ENCODE measurements at places on chromosomes 16 and 17.

- DNase-seq: no peak
Measured at GRCh38 chr16:66167564-66168291, 198.8 kb upstream of the CDH5 start.

DNA sequence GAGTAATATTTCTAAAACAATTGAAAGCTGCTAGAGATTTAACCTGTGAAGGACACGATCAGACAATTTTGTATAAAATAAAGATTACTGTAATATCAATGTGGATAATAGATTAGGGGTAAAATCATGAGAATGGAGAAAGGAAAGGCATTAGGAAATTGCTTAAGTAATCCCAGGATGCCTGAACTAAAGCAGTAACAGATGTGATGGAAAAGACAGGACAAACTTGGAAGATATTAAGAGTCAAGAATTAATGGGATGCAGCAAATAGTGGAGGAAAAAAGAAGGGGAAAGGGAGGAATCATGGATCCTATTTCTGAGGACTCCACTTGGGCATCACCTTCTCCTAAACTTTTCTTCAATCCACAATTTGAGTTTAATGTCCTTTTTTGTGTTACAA is 437.1 kb upstream of the PMFBP1 start:
- DNase-seq: no peak

DNA sequence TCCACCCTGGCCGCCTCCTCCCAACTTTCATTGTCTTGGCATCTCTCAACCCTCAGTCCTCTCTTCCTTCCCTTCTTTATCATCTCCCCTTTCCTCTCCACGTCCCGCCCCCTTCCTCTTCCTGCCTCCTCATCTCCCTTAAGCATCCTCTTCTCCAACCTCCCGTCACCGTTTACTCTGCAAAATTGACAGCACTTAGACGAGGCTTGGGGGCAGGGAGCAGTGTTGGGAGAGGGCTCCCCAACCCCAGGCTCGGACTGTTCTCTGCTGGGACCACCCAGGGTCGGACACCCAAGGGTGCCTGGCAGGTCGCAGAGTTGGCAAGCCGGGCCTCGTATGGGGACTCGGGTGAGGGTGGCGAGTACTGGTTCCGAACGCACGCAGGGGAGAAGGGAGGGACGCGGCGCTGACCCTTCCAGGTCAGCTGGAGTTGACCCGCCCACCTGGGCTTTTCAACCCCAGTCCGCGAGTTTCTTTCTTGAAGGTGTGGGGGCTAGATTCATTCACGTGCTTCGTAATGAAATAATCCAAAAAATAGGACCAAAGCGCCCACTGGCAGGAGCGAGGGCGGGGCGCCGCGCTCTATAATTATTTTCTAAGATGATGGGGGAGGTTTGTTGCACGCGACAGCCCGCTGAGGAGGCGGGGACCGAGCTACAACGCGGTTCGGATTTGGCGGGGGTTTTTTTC is 775 bp upstream of the PAGR1 start:
- no peak for DNase-seq

DNA sequence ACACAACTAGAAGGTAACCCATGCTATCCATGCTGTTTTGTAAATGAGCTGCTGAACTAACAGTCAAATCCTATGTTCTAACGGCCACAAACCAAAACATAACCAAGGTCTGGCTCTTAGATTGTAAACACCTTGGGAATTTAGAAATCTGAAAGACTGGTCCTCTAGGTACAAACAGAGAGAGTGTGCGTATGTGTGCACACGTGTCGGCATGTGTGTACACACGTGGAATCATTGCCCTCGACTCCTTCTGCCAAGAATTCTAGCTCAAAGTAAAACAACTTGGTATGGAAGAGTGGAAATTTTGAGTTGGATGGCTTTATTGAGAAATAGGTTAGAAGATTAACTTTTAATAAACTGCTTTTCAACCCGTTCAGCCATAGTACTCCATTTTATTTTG is 18.1 kb upstream of the GHDC start:
- DNase-seq: no peak

GRCh38 chr17:68570526-68570925 is 30.6 kb downstream of the FAM20A start:
- DNase-seq: no peak

DNA sequence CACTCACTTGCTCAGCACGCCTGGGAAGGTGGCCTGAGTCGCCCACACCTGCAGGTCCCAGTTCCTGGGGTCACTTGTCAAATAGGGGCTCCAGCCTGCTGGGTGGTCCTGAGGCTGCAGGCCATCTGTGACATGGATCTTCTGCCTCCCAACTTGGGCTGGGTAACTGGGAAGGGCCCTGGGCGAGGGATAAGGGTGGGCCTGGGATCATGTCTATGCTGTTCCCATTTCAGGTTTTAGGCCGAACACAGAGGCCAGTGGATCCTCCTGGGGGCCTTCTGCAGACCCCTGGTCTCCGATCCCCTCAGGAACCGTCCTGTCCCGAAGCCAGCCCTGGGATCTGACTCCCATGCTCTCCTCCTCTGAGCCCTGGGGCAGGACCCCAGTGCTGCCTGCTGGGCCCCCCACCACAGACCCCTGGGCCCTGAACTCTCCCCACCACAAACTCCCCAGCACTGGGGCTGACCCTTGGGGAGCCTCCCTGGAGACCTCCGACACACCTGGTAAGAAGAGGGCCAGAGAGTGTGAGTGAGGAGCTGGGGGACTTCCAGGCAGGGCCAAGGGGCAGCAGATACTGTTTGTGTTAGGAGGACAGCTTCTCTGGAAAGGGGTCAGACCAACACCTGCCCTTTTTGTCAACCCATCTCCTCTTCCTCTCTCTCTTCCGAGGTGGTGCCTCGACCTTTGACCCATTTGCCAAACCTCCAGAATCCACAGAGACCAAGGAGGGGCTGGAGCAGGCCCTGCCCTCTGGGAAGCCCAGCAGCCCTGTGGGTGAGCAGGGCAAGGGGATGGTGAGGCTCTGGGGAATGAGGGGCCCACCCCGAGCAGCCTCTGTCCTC is 6.2 kb upstream of the SPATA20 start:
- DNase-seq: no peak

GRCh38 chr17:77440560-77440981 is 299.8 kb downstream of the SEC14L1 start:
- no peak for DNase-seq

- DNase-seq: no peak
Measured at GRCh38 chr16:77221482-77221881, 22.3 kb downstream of the SYCE1L start.

GRCh38 chr17:74994440-74994839 is 7.0 kb downstream of the CDR2L start:
- no peak for DNase-seq

DNA sequence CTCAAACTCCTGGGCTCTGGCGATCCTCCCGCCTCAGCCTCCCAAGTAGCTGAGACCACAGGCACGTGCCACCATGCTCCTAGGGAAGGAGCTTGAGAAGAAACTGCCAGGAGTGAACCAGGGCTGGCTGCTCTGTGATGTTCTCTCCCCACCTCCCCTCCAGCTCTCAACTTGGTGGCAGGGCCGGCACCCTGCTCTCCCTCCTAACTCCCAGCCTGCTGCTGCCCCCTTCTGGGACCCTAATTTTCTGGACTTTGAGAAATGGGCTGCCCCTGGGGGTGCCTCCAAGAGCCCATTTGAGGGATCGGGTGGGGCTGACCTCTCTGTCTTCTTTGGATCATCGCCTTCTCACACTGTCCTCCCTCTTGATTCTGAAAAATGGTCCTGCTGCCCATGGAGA is 14.9 kb upstream of the STAT3 start:
- DNase-seq: no peak

DNA sequence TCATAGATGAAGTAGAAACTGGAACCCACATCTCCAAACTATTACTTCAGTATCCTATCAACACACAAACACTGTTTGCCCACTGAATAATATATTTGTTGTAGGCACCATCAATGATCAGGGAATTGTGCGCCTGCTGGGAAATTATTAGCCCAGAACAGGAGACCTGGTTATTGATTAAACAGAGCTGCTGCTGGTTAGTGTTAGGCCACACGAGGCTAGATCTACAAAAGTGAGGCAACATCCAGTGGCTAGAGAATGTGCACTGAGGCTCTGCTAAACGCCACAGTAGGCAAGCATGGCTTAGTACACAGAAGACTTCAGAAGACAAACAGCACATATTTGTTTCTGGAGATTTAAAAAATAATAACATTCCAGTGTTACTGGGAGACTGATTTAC is 11.0 kb downstream of the ABHD15 start:
- no peak for DNase-seq

DNA sequence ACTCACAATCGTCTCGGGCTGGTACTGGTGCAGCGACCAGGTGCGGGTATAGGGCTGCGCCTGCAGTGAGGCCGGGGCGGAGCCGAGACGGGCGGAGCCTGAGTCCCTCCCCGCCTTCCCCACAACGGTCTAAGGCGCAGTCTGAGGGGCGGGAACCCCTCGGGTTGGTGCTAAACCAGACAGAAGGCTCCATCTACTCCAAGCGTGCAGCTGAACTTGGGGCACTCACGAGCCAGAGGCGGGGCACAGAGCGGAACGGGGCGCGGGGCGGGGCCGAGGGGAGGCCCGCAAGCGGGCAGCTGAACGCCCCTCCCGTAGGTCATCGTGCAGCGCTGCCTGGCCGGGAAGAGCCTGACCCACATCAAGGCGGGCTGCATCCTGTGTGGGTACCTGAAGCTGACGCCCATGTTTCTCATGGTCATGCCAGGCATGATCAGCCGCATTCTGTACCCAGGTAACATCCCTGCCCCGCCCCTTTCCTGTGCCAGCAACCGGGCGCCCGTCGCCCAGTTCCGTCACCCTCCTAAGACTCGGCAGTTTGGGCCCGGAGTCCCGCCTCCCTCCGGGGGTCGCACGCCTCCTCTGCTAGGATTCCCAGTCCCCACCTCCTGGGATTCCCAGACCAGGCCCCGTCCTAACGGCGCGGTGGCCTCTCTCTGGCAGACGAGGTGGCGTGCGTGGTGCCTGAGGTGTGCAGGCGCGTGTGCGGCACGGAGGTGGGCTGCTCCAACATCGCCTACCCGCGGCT is 5.0 kb downstream of the SLC5A2 start:
- DNase-seq: no peak

DNA sequence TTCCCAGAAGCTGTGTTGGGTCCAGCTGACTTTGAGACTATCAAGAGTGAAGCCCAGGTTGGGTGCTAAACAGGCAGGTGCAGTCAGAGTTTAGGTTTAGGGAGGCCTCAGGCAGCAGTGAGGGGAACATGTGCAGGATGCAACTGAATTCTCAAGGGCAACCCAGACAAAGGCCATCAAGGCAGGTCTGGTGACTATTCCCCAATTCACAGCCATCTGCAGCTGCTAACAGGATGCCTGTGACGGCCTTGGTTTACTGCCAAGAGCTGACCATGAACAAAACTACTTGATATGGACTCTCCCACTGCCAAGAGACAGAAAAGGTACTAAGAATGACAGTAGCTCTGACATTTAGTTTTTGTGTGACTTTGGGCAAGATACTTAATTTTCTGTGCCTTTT is 45.2 kb upstream of the BCAR1 start:
- DNase-seq: no peak

- no peak for DNase-seq
Measured at GRCh38 chr16:68786685-68787418, 49.8 kb downstream of the CDH1 start.

- no peak for DNase-seq
Measured at GRCh38 chr17:4840893-4841242, 7.7 kb downstream of the MINK1 start.

GRCh38 chr17:82668631-82669099 is 20.4 kb upstream of the WDR45B start:
- no peak for DNase-seq

DNA sequence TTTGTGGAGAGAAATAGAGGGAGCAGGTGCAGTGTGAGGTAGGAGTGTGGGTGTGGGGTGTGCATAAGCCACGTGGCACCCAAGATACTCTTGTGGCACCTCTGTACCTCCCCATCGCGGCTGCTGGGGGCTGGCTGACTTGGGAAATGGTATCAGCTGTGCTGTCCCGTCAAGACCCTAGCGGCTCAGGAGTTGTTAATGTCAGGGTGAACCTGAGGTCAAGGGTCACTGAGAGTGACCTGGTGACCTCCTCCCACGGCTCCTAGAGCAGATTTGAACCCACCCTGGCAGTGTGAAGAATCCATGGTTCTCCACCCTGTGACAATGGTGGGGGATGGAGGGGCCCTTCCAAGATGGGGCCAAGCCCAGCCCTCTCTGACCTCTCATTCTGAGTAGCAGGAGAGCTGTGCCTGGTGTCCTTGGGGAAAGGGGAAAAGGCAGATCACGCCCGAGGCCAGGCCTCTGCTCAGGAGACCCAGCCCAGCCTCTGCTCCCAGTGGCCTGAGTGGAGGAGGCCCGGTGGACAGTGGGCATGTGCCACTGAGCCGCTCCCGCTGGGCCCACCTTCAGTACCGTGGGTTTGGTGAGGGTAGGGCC is 3.0 kb upstream of the WFIKKN2 start:
- no peak for DNase-seq

DNA sequence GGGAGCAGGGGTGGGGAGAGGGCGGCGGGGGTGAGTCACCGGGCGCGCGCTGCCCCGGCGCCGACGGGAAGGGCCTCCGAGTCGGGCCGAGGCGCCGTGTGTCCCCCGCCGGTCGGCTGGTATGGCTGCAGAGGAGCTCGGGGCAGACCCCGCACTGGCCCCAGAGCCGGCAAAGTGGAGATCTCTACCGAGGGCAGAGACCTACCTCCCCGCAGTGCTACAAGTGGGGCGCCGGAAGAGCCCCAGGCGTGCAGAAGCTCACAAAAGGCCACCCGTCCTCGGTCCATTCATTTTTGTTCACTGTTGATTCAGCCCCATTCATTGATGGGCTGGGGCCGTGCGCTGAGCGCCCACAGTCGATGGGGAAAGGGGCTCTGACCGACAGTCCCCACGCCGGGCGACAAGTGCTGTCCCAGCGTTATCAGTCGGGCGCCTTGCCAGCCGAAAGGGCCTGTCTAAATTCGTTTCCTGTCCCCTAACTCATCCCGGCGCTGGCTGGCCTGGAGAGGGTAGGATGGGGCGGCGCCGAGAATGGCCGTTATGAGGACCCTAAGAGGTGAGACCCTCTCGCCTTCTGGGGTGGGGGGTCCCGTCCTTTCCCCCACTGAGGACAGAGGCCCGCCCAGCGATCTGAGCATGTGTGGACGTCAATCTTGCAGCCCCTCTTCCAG is 709 bp upstream of the ENO3 start:
- DNase-seq: no peak

GRCh38 chr17:18129041-18129502 is 20.5 kb downstream of the MYO15A start:
- no peak for DNase-seq
